ENCODE measurements at places on chromosomes 7 and 10.

DNA sequence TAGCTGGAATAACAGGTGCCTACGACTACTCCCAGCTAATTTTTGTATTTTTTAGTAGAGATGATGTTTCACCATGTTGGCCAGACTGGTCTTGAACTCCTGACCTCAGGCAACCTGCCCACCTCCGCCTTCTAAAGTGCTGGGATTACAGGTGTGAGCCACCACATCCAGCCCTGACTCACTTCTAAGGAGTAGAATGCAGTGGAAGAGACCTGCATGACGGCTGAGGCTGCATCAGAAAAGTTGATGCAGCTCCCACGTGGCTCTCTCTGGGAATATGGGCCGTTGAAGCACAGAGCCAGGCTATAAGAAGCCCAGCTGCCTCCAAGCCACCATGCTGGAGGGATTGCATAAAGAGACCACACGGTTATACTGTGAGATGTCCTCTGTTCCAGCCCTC, 21.6 kb upstream of the ASL start:
- DNase-seq, result no peak

- no peak for DNase-seq
These were observed 56.2 kb downstream of the PARP12 start for GRCh38 chr7:140006600-140006999.

DNA sequence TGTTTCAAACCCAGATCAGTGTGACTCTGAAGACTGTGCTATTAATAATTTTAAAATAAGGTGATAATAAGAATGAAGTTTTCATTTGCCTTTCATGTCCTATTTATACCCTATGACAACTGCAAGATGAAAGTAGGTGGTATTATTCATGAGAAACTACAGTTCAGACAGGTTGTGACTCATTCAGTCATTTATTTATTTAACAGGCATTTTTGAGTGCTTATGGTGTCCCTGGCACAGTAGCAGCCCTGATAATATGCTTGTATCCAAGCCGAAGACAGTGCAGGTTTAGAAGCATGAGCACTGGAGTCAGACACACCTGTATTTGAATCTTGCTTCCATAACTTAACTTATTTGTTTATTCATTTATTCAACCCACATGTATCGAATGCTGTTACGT, 87.1 kb downstream of the FZD1 start:
- DNase-seq, result no peak

DNA sequence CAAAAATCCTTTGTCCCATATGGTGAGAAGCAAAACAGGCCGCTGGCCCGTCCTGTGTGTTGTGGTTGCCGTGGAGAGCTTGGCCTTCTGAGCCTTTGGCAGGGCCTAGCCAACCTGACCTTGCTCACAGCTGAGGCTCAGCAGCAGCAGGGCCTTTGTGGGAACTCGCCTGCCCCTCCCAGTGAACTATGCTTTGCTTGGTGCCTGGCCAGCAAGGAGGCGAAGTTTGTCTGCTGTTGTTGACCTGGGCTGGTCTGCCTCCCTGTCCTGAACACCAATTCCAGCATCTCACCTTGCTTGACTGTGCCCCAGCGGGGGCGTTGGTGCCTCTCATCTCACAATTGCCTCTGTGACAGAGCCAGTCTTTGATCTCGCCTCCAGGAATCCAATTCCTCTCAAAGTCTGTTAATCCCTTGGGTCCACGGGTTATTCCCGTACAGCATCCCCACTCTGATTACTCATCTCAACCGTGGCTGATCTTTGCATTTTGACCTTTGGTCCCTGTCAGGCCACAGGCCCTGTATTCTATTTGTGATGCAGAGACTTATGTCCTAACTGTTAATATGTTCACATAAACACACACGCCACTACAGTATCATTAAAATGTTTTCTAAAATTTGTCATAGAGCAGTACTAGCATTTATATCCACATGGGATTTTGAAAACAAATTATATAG, 22.6 kb downstream of the EPDR1 start:
- no peak for DNase-seq

- DNase-seq, result no peak
These were observed 27.8 kb downstream of the MRC1 start for GRCh38 chr10:17836942-17837341.

- no peak for DNase-seq
These were observed 82.1 kb upstream of the IGFBP3 start for GRCh38 chr7:46003161-46003560.

DNA sequence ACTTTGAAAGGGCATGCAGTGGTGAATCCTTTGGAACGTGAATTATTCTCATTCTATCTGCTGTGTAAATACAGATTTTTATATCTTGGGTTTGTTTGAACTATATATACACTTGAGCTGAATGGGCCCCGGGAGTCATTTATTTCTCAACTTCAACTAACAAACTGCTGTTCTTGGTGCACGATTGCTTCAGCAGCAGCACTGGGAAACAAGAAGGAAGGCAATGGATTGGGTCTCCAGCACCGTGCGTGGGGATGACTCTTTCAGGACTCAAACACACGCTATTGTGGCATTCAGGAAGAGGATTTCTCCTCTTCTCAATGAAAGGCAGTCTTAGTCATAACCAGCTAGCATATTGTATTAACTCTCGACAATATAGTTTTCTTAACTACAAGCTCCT, 226.0 kb upstream of the NFE2L3 start:
- DNase-seq, result no peak

Data from activated T-cell treated with anti-CD3 and anti-CD28 coated beads, Interleukin-2, amount 50 U/mL, for 1 hour (primary cell).